ENCODE measurements at places on chromosomes 3 and 15. TPM values are rescaled to one million over a fixed set of nuclear protein-coding genes. Genes with fewer than 3 reads are reported as not detected.

Gene PAQR5
- 34.0 TPM for polyA plus RNA-seq

DNA sequence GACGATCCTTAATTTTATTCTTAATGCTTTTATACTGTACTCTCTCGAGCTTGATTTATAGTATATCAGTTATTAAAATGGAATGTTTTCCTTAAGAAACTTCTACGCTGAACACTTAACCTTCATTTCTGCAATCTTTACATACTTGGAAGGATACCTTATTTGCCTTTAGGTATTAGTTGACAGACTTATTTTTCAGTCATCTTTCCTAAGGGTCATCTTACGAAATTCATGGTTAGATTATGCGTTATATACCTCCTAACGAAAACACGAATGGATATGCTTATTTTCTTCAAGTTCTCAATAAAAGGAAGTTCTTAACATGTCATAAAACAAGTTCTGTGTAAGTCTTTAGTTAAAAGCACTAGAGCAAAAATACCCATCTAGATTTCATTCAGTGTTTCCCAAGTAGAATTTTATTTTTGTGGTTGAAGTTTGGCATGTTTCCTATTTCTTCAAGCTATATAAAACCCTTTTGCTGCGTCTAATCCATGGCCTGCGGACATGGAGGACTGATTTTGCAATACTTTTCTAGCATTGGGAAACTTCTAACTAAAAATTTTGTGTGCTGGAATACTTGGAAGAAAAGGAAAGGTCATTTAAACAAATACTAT lies 231.3 kb downstream of the TP63 start:
- no peak for DNase-seq

DNA sequence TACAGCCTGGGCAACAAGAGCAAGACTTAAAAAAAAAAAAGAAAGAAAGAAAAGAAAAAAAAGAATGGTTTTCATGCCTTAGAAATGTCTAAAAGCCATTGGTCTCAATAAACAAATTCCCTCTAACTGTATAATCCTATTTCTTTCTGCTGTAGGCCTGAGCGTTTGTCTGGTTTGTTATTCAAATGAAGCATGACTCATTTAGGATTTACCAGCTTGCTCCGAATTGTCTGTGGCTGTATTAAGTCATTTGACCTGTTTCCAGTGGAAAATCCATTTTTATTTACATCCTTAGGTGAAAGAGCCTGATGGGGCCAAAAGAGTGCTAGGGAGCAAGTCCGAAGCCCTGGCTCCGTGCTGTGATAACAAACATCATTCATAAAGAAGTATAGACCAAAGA lies 73.8 kb downstream of the BDH1 start:
- no peak for DNase-seq

GRCh38 chr15:89282631-89283030 lies 38.9 kb downstream of the FANCI start:
- no peak for DNase-seq

GRCh38 chr3:145118303-145118702 lies 1042.7 kb downstream of the PLOD2 start:
- no peak for DNase-seq

Gene TMEM207
- 23.9 TPM for polyA plus RNA-seq

DNA sequence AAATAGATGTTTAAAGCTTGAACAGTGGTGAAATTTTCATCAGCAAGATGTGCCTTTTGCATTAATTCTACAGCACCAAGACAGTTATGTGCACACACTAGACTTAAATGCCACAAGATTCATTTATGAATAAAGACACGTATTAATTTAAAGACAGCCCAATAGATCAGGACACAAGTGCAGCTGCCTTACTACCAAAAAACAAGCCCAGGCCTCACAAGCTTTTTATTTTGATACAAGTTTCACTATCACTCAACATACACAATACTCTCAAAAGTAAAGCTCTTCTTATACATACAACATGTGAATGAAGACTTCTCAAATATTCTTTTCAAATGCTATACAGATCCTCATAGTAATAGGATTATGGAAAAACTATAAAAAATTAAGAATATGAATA lies 2.4 kb downstream of the ACAP2 start:
- no peak for DNase-seq

DNA sequence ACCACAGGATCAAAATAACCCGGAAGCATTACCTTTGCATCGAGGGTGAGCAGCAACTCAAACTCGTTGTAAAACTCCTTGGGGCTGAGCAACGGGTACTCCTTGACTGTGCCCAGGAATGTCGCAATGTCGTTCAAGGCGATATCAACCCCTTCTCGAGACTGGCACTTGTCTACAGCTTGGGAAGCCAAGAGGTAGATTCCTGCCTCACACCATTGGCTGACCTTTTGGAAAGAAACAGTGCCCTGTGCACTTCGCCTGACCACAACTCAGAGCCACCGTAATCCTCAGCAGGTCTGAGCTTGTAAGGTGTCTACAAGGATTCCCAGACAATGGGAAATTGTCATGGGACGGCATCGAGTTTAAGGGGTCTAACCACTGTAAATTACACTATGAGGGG lies 43.9 kb downstream of the B3GNT5 start:
- DNase-seq: no peak
